Stimulated activated CD8-positive, alpha-beta memory T cell treated with anti-CD3 and anti-CD28 coated beads, Interleukin-2, amount 100 ng/mL, for 1 hour (primary cell): ENCODE measurements at places on chromosomes 1 and 21.

DNA sequence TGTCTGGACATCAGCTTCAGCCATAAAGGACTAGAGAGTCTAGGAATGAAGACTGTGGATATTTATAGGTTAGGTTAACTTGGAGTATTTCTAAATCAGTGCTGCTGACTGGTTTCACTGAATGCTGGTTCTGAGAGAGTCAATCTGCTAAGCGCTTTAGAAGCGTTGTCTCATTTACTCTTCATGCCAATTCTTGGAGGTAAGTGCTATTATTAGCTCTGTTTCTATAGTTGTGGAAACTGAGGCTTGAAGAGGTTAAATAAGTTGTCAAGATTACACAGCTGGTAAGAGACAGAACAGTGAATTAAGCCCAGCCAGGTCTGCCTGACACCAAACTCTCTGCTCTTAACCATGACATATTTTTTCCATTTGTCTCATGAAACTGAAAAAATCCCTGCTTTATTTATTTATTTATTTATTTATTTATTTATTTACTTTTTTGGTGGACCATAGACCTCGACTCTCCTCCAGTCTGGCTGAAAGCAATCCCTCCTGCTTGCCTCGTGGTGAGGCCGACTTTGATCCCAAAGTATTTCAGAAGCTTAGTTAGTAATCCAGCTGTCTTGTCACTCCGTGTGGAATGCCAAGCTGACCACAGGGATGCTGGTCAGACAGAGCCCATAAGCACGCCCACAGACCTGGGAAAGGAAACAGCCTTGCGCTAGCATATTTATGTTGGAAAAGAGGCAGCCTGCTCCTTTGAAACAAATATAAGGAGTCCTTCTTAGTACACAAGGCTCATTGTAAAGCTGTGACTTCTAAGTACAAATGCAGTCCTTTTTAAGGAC is 16.9 kb downstream of the NTMT2 start:
- no peak for DNase-seq

DNA sequence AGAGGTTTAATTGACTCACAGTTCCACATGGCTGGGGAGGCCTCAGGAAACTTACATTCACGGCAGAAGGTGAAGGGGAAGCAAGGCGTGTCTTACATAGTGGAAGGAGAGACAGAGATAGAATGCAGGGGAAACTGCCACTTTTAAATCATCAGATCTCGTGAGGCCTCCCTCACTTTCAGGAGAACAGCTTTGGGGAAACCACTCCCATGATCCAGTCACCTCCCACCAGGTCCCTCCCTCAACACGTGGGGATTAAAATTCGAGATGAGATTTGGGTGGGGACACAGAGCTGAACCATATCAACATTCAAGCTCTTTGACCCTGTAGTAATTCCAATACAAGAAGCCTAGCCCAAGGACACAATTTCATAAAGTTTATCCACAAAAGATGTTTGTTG is 13.7 kb downstream of the PIGP start:
- no peak for DNase-seq

GRCh38 chr1:228697207-228698016 is 37.9 kb upstream of the RHOU start:
- DNase-seq, result no peak

DNA sequence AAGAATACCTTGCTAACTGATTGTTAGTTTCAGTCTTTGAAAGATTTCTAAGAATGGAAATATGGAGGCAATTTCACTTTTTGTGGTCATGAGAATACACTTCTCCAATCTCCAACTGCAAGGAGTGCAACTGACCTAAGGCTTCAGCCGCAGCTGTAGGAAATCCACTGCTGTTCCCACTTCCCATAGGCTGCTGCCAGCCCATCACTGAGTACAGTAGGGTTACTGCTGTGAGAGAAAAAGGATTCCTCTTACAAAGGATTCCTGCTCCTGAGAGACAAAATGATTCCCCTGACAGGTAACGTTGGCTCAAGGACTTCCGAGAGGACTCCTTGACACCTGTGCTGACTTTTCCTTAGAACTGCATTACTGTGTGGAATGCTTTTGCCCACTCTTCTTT is 87.4 kb downstream of the ADGRL4 start:
- DNase-seq, result no peak

DNA sequence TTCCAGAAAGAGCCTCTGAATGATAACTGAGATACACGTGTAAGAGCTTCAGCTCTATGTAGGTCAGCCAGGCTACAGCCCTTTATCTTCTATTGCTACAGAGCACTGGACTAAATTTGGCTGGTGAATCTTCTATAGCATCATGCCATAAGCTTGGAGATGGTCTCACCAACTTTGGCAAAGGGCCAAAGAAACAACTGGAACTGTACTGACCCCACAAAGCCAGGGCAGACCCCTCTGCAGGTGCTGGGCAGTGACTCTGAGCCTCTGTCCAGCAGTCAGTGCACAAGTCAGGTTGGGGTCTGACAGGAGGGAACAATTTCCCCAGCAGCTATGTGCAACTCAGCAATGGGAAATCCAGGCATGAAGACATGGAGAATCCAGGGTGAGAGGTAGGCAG is 57.8 kb upstream of the NFASC start:
- no peak for DNase-seq

GRCh38 chr1:162026881-162027280 is 3.2 kb upstream of the OLFML2B start:
- no peak for DNase-seq

GRCh38 chr1:33849211-33849610 is 14.7 kb upstream of the HMGB4 start:
- DNase-seq, result no peak

- no peak for DNase-seq
Observed at GRCh38 chr1:39779137-39779536, 8.0 kb upstream of the OXCT2 start.

DNA sequence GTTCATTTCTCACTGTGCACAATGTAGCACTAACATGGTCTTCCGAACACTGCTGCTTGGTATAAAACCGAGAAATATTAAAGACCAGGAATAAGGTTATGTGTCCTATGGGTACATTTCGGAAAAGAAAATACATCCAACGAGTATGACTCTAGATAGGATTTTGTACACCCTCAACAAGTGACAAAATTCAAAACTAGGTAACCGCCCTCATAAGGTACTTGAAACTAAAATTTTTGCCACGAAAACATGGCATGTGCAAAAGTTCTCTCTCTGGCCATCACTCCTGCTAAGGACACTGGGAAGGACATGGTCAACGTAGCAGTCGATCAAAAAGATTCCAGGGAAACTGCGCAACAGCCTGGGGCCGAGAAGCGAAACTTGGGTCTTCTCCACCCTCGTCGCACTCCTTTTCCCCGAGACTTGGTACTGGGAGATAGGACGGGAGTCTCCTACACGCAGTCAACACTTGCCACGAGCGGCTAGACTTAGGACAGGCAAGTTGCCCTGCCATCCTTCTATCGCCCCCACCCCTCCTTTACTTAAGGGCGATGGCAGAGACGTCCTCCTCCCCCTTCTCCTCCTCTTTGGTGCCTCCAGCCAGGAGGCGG is 338 bp upstream of the TOR1AIP1 start:
- DNase-seq, result no peak

DNA sequence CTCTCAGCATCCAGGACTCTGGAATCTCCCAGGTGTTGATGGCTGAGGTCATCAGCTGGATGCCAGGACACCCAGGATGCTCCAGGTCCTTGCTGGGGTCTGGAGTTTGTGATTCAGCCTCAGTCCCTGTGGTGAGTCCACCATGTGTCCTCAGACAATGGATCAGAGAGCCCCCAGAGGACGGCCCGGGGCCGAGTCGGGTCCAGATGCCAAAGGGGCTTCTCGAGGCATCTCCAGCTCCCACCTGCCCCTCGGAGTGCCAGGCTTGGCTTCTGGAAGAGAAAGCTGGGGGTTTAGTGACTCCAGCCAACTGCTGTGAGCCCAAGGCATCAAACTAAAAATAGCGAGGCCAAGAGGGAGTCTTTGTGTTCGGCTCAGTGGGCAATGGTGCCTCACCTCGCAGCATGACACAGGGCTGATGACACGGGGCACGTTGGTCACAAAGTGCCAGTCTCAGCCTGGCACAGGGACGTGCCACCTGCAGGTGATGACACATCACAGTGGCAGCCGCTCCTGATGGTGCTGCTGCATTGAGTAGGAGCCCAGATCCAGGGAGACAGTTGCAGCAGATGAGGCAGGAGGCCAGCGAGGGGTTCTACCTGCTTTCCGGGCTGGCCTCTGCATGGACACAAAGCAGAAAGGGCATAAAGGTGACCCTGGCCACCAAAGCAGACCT is 10.6 kb downstream of the PDE9A start:
- no peak for DNase-seq

- DNase-seq, result no peak
Observed at GRCh38 chr21:16308269-16308668, 578.5 kb downstream of the USP25 start.

DNA sequence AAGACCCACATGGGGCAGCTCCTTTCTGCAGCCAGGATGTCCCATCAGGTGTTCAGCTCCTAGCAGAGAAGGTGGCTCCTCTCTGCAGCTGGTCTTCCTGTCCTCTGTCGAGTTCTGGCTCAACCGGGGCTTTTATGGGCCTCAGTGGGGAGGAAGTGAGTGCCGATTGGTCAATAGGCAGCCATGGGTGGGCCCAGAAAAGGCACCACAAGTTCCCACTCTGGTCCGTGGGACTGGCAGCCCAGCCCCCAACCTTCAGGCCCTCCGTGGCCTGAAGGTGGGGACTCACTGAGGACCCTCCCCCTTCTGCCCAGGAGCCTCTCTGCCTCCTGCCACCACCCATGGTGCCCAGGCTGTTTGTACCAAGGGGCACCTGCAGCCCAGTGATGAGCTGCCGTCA is 161.7 kb upstream of the DUSP10 start:
- DNase-seq, result no peak

- no peak for DNase-seq
Observed at GRCh38 chr1:180372728-180373127, 129.6 kb downstream of the ACBD6 start.

DNA sequence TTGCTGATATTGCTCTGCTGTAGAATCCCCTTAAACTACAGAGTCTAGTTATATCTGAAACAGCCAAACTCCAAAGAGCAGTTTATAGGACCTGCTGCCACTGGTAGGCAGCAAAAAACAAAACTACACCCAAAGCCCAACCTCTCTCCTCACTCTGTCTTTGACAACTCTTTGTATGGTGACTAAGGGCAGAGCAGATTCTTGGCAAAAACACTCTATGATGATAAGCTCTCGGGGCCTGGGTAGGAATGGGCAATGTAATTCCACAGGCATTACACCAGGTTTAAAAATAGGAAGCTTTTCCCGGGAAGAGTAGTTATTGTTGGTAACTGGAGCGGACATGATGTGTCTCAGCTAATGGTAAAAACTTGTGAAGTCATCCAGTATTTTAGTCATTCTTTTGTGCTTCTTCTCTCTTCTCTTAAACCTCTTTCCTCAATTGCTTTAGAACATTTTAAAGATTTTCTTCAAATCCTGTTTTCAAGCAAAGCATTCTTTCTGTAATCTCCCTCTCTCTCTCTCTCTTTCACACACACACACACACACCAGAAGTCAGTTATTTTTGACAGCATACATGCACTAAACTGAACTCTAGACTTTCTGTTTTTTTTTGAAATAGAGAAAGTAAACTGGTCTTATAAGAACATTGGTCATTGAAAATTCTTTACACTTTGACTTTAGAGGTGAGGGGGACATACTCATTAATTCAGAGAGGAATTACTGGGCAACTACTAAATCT is 193.5 kb downstream of the PAPPA2 start:
- DNase-seq, result no peak

- DNase-seq, result no peak
Observed at GRCh38 chr21:43890042-43890441, 25.0 kb downstream of the AGPAT3 start.

- no peak for DNase-seq
Observed at GRCh38 chr1:218848009-218848408, 325.7 kb upstream of the LYPLAL1 start.

- no peak for DNase-seq
Observed at GRCh38 chr1:163697137-163697536, 375.4 kb downstream of the NUF2 start.

DNA sequence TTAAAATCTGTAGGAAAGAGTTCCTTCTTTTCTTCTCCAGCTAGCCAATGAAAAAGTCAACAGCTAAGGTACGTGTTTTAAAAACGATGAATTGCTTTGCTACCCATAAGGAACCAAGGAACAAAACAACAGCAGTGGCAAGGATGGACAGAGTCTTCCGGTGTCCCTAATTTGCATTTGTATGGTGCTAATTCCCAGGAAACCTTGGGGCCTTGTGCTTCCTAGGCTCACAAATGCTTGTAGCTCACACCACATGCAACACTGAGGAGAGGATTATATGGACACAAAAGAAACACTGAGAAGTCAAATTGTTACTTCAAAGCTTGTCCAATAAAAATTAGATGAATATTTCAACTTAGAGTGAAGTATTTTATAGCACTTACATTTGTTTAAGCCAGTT is 1.8 kb upstream of the PGBD5 start:
- no peak for DNase-seq

DNA sequence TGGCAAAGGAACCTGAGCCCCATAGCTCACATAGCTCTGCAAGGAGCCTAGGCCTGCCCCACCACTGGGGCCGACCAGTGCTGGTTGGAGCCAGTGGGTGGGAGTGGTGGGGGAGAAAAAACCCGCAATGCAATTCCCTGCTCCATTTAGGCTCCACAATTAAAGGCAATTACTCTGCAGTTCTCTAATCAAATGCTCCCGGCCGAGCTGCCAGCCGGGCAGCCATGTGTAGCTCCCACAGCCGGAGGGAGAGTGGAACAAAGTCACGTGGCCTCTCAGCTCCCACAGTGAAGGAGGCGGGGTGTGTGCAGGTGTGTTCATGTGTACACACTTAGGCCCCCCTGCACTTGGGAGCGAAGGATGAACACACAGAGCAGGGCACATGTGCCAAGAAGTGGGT is 81.6 kb downstream of the KIRREL1 start:
- DNase-seq, result no peak

- DNase-seq, result no peak
Observed at GRCh38 chr1:183129921-183130690, 56.0 kb upstream of the LAMC2 start.

- peak; percentile 64 for DNase-seq
Observed at GRCh38 chr1:11650331-11650991, 3.8 kb downstream of the FBXO2 start.

DNA sequence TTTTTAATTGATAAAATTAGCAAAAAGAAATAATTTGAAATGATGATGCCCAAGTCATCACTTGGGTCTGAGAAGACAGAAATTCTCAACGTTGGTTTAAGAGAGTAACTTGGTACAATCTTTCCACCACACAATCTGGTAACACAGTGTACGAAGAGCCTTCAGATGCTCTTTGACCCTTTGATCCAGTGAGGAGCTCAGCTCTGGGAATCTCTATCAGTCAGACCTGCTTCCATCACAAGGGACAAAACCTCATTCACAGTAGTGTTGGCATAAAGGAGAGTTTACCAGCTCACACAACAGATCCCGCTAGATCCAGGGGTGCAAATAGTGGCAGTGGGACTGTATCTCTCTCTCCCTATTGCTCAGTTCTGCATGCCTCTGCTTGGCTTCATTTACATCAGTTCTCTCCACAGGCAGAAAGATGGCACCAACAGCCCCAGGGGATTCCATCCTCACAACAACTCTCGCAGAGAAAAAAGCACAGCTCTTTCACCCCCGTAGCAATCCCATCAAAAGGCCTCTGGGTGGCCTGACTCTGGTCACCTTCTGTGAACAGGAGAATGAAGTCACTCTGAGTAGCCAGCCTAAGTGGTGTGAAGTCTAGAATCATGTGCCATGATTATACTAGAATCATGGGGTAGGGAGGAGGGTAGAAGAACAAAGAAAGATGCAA is 119.7 kb downstream of the ZNF281 start:
- no peak for DNase-seq
